ENCODE measurements at places on chromosomes 7 and 10. TPM values are rescaled to one million over a fixed set of nuclear protein-coding genes. Genes with fewer than 3 reads are reported as not detected.

DNA sequence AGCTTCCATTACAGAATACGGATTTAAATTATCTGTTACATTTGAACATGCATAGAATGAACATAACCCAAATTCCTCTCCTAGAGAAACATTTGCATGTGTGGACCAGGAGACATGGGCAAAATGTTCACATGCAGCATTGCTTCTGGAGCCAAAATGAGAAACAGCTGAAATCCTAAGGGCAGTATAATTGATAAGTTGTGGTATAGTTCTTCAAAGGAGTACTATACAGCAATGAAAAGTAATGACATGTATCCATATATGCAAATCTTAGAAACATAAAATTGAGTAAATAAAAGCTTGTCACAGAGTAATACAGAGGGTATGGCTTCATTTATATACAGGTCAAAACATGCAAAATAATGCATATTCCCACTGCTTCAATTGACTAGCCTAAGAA, 77.1 kb downstream of the RAB11FIP2 start:
- no peak for DNase-seq

- DNase-seq: no peak
These were observed 17.0 kb upstream of the NODAL start for GRCh38 chr10:70458329-70459060.

DNA sequence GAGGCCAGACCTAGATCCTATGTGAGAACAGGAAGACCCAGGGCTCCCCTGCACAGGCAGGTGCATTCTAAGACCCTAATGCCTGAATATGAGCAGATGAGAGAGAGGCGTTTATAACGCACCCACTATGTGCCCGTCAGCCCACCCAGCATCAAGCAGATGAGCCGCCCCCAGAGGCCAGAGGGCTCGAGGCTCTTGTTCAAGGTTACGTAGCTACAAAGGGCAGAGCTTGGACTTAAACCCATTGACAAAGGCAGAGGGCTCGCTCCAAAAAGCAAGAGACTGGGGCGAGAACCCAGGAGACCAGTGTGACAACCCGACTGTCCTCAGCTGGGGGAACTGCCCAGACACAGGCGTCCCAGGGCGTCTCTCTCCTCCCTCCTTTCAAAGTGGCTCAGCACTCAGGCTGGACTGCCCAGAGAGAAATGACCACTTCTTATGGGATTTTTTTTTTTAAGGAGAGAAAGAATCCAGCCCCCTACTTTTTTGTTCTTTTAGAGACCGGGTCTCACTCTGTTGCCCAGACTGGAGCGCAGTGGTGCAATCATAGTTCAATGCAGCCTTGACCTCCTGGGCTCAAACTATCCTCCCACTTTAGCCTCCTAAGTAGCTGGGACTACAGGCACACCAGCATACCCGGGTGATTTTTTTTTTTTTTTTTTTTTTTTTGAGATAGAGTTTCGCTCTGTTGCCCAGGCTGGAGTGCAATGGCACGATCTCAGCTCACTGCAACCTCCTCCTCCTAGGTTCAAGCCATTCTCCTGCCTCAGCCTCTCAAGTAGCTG, 40.1 kb downstream of the TNRC18 start:
- no peak for DNase-seq

DNA sequence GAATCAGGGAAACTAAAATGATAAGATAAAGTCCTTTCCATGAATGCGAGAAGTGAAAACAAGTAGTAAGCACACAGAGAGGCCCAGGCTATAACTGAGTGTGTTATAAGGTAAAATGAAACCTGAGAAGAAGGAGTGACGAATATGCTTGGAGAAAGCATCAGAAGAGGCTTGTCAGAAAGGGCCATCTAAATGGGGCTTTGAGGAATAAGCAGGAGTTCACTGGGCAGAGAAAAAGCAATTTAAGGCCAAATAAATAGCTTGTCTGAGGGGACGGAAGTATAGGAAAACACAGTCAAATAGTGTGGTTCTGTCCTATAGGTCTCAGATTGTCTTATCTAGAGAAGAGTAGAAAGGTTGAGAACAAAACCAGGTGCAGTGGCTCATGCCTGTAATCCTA, 59.6 kb upstream of the GSDME start:
- no peak for DNase-seq

GRCh38 chr7:151468217-151469018, 28.5 kb upstream of the CRYGN start:
- no peak for DNase-seq

- no peak for DNase-seq
These were observed 49.1 kb upstream of the GPAM start for GRCh38 chr10:112232670-112233069.

- no peak for DNase-seq
These were observed 61.4 kb downstream of the BBS9 start for GRCh38 chr7:33190688-33191304.

DNA sequence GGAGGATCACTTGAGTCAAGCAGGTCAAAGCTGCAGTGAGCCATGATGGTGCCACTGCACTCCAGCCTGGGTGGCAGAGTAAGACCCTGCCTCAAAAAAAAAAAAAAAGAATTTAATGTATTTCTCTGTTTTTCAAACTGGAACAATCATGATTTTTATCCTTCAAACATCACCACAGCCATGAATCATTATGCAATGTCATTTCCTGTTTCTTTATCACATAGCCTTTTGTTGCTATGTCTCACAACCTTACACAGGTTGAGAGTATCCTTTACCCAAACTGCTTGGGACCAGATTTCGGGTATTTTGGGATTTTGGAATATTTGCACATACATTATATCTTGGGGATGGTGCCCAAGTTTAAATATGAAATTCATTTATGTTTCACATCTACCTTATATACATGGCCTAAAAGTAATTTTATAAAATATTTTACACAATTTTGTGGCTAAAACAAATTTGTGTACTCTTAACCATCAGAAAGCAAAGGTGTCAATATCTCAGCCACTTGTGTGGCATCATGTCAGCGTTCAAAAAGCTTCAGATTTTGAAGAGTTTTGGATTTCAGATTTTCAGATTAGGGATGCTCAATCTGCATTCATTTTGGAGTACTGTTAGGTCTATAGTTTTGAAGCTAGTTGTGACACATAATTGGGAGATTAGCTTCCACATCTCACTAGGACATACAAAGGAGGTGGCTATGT, 8.2 kb downstream of the NT5C3A start:
- no peak for DNase-seq

DNA sequence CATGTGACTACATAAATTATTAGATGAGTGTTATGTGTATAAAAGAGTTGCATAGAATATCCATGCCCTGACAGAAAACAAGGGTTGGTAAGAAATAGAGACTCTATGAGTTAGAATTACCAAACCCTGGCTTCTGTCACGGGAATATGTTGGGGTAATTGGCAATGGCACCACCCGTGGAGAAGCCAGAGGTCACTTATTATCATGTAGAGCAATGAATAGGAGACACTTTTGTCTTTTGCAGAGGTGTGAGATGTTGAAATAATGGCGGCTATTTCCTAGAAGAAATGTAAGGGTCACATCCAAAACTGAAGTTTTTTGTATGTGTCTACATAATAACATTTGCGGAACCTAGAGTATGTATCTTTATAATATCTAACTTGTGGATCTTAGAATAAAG, 35.3 kb downstream of the ABCB5 start:
- DNase-seq: no peak

DNA sequence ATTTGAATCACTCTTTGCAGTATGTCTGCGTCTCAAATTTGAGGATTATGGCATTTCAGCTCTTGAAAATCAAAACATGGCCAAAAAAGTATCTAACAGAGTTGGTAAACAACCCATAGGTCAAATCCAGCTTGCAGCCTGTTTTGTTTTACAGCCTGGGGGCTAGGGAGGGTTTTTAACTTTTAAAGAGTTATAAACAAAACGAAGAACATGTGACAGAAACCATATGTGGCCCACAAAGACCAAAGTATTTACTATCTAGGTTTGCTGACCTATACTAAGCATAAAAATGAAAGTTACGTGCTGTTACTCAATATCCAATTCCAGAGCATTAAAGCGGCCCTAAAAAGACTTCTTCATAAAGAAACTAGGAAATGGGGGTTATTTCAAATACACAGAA, 55.5 kb upstream of the STARD3NL start:
- no peak for DNase-seq

DNA sequence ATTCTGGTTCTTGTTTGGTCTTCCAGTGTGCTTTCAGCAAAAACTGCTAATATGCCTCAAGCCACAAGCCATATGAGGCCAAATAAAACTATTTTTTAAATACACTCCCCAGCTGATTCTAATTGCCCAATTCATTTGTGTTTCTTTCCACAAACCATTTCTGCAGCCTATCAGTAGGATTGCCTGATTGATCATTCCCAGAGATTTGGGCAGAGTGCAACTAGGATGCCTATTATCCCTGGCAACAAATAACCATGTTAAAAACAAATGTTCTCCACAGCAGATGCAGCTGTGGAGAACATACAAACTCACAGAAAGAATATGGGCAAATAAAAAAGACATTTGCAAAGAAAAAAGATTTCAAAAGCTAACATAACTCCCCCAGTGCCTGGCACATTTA, 76.9 kb upstream of the CAV2 start:
- DNase-seq: no peak

- DNase-seq: no peak
These were observed 136.9 kb upstream of the MAGI2 start for GRCh38 chr7:79590391-79590790.

- DNase-seq: no peak
These were observed 1.5 kb upstream of the SKIDA1 start for GRCh38 chr10:21526860-21527597.

GRCh38 chr10:127296696-127297095, 100.3 kb upstream of the INSYN2A start:
- DNase-seq: no peak

DNA sequence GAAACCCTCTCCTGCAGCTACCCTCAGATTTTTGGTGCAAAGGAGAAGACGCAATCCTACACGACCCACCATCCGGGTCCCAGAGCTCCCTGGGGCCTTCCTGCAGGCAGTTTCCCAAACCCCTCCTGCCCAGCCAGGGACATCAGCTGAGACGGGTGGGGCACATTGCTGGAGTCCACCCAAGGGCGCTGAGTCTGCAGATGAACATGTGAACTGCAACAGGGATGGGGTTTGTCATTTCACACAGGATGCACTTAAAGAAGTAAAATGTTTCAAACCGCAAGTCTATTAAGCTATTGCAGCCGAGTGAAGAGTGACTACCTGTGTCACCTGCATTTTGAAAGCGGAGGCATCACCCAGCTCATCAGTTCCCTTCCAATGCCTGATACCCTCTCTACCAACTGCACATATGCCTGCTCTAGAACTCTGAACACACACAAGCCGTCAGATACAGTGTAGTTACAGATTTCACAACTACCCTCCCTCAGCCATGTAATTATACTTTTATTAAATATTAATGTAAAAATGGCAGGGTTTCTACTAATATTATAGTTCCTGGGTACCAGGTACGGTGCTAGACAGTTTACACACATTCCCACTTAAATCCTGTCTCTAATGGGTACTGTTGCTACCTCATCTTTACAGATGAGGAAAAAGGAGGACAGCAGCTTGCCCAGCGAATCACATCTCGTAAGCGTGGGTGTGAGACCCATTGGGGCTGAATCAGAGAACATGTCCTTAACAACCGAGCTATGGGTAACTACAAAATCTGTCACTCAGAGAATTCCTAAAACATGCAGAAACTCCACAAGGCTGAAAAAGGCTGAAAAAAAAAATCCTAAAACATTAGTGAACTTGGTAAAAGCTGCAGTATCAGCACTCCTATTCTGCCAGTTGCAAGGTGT, 71.2 kb downstream of the GRB10 start:
- no peak for DNase-seq

DNA sequence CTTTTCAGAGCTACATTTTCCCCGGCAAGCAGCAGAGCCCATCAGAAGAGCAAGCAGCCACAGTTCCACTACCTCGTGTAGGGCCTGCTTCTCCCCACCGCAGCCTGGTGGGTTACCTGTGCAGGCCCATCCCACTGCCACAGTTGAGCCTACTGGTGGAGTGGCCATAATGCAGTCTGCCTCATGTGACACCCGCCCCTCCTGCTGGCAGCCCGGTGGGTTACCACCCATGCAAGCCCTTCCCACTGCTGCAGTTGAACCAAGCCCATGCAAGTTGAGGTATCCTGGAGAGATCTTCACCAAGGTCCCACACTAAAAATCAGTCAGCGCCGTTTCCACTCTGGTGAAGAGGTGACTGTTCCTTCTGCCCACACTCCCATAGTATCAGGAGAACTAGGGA, 32.1 kb upstream of the CNNM1 start:
- no peak for DNase-seq

DNA sequence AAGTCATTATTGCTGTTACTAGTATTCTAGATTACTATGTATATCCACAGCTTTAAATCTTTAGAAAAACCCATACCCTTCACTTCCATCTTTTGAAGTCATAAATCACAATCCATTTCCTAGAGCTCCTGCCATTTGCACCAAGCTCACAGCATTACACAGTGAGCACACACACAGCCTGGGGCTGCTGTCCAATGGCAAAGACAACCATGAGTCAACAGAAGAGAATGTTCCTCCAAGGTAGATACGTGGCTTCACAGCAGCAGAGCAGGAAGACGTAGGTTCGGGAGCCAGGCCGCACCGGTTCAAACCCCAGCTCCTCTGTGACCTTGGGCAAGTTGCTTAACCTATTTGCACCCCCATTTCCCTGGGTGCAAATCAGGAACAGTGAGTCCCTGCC, 234.6 kb downstream of the DIP2C start:
- no peak for DNase-seq

GRCh38 chr7:526460-527034, 6.9 kb upstream of the PDGFA start:
- no peak for DNase-seq

DNA sequence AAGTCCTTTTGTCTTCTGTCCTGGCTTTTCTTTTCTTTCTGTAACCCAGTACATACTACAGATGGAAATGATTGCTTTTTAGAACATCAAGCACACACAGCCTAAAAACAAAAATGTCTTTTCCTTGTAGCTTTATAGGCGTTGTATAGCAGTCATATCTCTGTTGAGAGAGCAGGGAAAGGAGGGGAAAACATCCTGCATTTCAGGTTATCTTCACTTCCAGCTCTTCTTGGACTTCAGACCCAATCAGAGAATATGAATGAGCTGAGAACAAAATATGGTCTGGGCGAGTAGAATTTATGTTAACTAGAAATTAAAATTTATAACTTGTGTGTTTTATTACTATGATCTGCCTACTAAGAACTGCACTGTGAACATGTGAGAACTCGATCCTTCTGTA, 14.7 kb downstream of the TMEM60 start:
- DNase-seq: no peak

GRCh38 chr7:79227044-79227443, 226.4 kb downstream of the MAGI2 start:
- DNase-seq: no peak

The FAS gene
- 12.9 TPM for polyA plus RNA-seq

The UCMA gene
- polyA plus RNA-seq: not detected

The ARHGEF35 gene
- 22.3 TPM for polyA plus RNA-seq

The NUDT13 gene
- 5.7 TPM for polyA plus RNA-seq

The CHST15 gene
- 19.3 TPM for polyA plus RNA-seq

The NEBL gene
- 87.7 TPM for polyA plus RNA-seq

The LRRD1 gene
- polyA plus RNA-seq: 0.17 TPM

The MGAM2 gene
- polyA plus RNA-seq: 0.92 TPM

The SCART1 gene
- 0.98 TPM for polyA plus RNA-seq

The ZCWPW1 gene
- 6.5 TPM for polyA plus RNA-seq

The ATOH7 gene
- 1.7 TPM for polyA plus RNA-seq

The RBP4 gene
- polyA plus RNA-seq: 0.68 TPM

The ACSL5 gene
- polyA plus RNA-seq: 5.1 TPM

The FAM237B gene
- 0.31 TPM for polyA plus RNA-seq

The CYP3A5 gene
- 1.00 TPM for polyA plus RNA-seq

The IPMK gene
- polyA plus RNA-seq: 7.4 TPM

The CREB5 gene
- 6.3 TPM for polyA plus RNA-seq

All from right renal cortex interstitium (tissue), 3 donors.